Colonic mucosa (tissue), 4 donors: ENCODE measurements at places on chromosomes 2 and 18. TPM values are rescaled to one million over a fixed set of nuclear protein-coding genes. Genes with fewer than 3 reads are reported as not detected.
A peak's percentile ranks its signal among the peaks of the same experiment; 100 is the strongest.

- no peak overlapping the region for H3K27ac ChIP-seq
- no peaks in the 10 kb centered on the region for H3K27me3 ChIP-seq
- no peaks in the 10 kb centered on the region for H3K4me1 ChIP-seq
- no peak for DNase-seq
- H3K4me3 ChIP-seq: no peak overlapping the region
- no peaks in the 10 kb centered on the region for H3K36me3 ChIP-seq
These were observed 25.0 kb upstream of the SLC14A2 start for GRCh38 chr18:45590036-45590886.

DNA sequence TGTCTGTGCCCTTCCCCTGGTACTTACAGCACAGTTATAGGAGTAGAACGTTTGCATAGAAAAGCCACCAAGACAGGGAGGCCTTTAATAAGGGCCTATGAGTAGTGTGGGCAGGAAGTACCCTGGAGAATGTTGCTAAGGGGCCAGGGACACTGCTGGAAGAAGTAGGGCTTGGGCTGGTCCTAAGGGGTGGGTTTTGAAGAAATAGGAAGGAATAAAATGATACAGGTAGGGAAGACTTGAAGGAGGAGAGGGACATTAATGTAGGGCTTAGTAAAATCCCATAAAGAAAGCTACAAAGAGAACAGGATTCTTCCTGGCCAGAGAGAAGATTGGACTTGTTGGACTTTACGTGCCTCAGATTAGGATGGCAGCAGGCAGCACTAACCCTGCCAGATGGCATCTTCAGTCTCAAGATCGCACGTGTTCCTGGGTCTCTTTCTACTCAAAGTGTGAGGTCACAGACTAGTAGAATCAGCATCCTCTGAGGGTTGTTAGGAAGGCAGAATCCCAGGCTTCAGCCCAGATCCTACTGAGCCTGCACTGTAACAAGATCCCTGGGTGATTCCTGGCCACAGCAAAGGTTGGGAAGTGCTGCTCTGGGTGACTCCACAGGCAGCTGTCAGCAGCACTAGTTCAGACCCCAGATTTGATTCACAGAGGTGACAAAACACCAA is 39.2 kb downstream of the EPAS1 start:
- H3K4me1 ChIP-seq: peaks cover 10% of the 10 kb centered on the region
- H3K27ac ChIP-seq: peak overlapping the region; percentile 88
- no peak overlapping the region for H3K4me3 ChIP-seq
- H3K36me3 ChIP-seq: no peaks in the 10 kb centered on the region
- H3K27me3 ChIP-seq: no peaks in the 10 kb centered on the region
- no peak for DNase-seq

GRCh38 chr18:47215554-47216138 is 35.8 kb downstream of the SKOR2 start:
- no peak overlapping the region for H3K27ac ChIP-seq
- H3K27me3 ChIP-seq: no peaks in the 10 kb centered on the region
- no peaks in the 10 kb centered on the region for H3K4me1 ChIP-seq
- no peak overlapping the region for H3K4me3 ChIP-seq
- no peak for DNase-seq

PPP1R1C gene
- not detected for total RNA-seq

GRCh38 chr2:238929242-238930081 is 81.6 kb downstream of the TWIST2 start:
- H3K27ac ChIP-seq: no peak overlapping the region
- H3K4me3 ChIP-seq: no peak overlapping the region
- no peaks in the 10 kb centered on the region for H3K36me3 ChIP-seq
- H3K27me3 ChIP-seq: no peaks in the 10 kb centered on the region

DNA sequence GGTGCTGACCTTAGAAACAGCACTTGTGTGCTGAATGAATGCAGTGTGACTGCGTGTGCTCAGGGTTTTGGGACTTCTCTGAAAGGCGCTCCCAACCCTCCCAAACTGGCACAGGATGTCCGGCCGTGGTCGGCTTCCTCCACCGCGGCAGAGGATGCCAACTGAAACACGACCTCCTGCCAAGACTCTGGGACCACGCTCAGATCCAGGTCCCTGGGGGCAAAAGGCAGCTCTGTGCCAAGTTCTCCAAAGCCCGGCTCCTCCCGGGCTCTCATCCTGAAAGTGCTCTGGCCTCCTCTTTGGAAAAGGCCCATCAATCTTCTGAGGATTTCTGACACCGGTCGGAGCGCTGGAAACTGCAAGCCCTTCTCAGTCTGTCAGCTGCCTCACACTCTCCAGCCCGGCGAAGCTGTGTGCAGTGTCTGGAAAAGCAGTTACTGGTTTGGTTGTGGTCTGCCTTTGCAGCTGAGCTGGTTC is 32.3 kb upstream of the ZBTB7C start:
- H3K36me3 ChIP-seq: no peaks in the 10 kb centered on the region
- H3K4me3 ChIP-seq: no peak overlapping the region
- H3K27ac ChIP-seq: no peak overlapping the region

ZBTB7C gene
- total RNA-seq: 25.1 TPM

DNA sequence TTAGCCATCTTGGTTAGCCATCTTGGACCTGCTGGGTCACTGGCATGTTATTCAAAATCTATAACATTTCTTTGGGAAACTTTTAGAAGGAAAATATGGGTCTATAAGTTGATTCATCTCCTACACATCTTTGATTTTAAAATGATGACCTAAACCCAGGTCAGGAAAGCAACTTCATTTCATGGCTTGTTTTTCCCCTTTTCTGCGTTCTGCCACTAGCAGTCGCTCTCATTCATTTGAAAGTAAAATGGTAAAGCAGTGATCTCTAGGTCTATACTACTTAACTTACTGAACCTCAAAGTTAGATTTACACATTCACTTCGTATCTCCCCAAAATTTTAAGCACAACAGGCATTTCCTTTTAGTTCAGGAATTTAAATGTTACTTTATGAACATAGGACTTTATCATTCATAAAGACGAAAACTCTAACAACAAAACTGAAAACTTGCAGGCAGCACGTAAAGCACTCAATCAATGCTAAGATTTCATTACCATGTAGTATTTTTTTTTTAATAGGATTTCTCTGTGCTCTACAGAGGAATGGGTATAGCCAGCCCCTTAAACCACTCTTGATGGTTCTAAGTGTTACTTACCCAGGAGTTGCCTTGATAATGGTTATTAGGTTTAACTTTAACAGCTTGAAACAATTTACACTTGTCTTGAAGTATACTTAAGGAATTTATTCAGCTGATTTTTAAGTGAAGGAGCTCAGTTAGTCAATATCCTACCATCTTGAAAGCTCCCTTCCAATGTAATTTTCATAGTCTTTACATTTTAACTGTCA is 62.5 kb downstream of the GORASP2 start:
- no peaks in the 10 kb centered on the region for H3K27me3 ChIP-seq
- DNase-seq: no peak
- no peaks in the 10 kb centered on the region for H3K4me1 ChIP-seq

DLGAP1 gene
- total RNA-seq: 0.50 TPM

GRCh38 chr2:27807476-27807875 is 36.0 kb downstream of the MRPL33 start:
- no peak overlapping the region for H3K4me3 ChIP-seq
- no peaks in the 10 kb centered on the region for H3K27me3 ChIP-seq
- no peaks in the 10 kb centered on the region for H3K4me1 ChIP-seq

DNA sequence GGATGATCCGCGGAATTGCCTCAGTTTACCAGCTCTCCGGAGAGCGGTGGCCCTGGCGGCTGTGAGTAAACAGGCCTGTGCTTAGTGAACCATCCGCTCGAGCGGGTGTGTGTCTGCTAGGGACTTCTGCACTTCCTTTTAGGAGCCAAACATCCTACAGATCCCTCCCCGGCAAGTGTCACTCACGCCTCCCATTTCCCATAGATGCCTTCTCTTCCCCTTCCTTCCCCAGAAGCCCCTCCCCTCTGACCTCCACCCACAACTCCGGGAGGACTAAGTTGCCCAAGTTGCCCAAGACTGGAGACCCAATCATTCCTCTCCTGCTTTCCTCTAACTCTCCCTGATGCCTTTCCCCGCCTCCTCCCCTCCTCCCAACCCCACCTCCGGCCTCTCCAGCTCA is 2.9 kb downstream of the C1QL2 start:
- no peak overlapping the region for H3K4me3 ChIP-seq
- no peaks in the 10 kb centered on the region for H3K36me3 ChIP-seq
- H3K4me1 ChIP-seq: no peaks in the 10 kb centered on the region
- H3K27me3 ChIP-seq: peaks cover 42% of the 10 kb centered on the region

DNA sequence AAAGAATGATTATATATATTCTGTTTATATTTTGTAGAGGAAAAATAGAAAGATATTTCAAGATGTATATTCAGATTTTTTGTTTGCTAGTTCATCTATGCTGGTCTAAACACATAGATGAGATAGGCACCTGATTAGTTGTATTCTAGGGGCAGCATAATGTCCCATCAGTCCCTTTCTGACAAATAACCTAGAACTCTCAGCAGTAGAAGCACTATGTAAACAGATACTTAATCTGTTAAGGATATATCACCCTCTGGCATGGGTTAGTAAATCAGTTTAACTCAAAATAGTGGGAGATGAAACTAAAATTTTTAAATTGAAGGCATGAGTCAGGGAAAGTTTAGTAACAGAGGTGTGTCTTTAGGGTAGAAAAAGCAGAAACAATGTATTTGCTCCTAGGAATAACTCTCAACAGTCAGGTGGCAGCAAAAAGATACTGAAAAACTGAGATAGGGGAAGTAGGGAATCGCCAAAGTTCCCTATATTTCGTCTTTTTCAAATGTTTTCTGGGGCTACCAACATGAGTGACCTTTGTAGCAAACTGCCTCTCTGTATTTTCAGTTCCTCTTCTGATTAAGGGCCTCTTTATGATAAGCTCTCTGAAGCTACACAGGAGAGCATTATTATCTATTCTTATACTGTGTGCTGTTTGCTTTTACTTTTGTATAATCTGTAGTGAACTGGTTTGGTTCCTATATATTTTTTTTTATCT is 5.7 kb downstream of the PPP1R1C start:
- no peak overlapping the region for H3K27ac ChIP-seq
- no peaks in the 10 kb centered on the region for H3K36me3 ChIP-seq
- H3K4me3 ChIP-seq: no peak overlapping the region
- no peaks in the 10 kb centered on the region for H3K27me3 ChIP-seq
- DNase-seq: no peak
- H3K4me1 ChIP-seq: no peaks in the 10 kb centered on the region
